CD4-positive, alpha-beta T cell treated with Interleukin-2 at 100 ng/mL for 4 hours (primary cell): ENCODE measurements at places on chromosomes 5 and 9.

- no peak for DNase-seq
Measured at GRCh38 chr5:158376679-158377078, 517.7 kb upstream of the CLINT1 start.

- DNase-seq, result no peak
Measured at GRCh38 chr5:108321341-108321740, 60.6 kb downstream of the FBXL17 start.

GRCh38 chr5:4868140-4868735, 271.9 kb upstream of the ADAMTS16 start:
- DNase-seq, result peak; percentile 7

GRCh38 chr5:116621599-116621998, 47.0 kb upstream of the SEMA6A start:
- no peak for DNase-seq

DNA sequence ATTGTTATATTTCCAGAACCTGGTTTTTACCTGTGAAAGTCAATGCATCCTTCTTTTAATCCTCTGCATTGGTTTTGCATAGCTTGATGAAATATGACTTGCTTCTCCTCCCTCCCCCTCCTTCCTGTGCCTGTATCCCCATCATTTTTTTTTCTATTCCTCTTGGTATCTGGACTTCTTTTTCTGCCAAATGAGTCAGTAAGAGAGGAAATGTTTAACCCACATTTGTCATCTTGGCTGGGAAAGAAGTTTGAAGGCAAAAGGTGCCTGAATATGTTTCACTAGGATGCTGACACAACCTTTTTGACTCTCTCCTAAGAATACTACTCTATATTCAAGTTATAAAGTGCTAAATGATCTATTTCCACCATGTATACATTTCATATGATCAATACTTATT, 35.5 kb upstream of the CDKN2B start:
- no peak for DNase-seq

- no peak for DNase-seq
Measured at GRCh38 chr9:116480700-116481099, 206.4 kb upstream of the TRIM32 start.

DNA sequence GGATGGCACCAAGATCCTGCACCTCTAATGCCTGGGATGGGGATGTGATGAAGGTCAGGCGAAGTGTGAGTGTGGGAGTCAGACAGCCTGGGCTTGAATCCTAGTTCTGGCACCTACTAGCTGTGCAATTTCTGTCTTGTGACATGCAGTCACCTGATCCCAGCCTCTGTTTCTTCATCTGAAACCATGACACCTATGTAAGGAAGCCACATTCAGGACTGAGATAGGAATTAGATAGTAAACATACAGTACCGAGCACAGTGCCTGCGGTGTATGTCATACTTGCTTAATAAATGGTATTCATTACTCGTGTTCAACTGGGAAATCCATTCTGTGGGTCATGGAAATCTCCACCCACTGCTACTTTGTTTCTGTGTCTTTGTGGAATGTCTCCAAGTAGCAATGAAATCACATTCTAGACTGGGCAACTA, 140.6 kb upstream of the STC2 start:
- no peak for DNase-seq

DNA sequence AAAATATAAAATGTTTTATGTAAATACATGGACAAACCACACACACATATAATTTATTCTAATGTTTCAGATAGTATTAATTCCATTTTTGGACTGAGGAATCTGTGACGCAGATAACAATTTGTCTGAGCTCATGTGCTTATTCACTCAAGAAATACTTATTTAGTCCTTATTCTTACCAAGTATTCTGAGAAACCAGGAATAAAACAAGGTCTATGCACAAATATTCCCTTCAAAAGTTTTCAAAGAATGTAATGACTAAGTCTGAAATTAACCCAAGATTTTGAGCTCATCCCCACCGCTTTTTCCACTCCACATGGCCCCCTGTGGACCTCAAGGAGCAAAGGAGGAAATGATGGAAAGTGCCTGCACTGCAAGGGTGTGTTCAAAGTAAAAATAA, 1022.3 kb downstream of the EFNA5 start:
- no peak for DNase-seq

DNA sequence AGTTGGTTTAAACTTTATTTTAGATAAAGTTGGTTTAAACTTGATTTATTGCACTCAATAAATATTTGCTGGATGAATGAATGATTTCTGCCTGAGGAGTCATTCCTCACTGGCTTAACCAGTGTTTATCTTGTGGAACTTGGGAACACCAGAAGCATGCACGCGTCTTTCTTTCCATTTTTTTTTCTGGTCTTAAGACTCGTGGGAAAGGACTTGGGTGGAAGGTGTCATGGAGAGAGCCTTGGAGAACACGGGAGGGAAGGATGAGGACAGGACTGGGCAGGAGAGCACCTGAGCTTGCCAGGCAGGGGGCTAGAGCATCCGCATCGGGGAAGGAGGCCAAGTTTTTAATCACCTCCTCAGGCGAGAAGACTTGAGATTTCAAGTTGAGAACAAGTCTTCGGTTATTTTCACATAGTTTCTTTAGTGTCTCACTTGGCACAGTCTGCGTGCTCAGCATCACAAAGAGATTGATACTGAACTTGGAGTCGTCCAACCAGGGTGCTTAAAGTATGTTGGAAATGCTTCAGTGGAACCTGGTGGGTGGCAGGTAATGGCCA, 144.2 kb downstream of the PDZD2 start:
- no peak for DNase-seq

GRCh38 chr9:34547960-34548611, 25.3 kb upstream of the ENHO start:
- DNase-seq, result peak; percentile 11

- DNase-seq, result no peak
Measured at GRCh38 chr9:5909976-5910375, 19.3 kb downstream of the MLANA start.

GRCh38 chr5:142832263-142832662, 62.1 kb downstream of the ARHGAP26 start:
- DNase-seq, result no peak

DNA sequence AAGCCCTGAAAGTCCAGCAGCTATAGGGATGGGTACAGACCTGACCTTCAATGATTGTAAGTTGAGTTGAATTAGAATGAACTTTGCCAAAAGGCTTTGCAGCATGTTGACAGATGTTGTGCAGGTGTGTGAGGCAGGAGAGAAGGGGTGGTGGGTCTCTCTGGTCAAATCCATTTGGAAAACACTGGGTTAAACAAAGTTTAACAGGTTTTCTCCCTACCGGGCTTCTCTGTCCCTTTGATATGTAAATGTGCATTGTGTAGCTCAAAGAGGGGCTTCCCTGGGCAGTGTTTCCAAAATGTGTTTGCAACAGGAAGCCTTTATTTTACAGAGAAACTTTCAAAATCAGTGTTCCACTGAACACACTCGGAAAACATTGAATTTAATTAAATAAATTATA, 72.1 kb upstream of the BRINP1 start:
- DNase-seq, result no peak

DNA sequence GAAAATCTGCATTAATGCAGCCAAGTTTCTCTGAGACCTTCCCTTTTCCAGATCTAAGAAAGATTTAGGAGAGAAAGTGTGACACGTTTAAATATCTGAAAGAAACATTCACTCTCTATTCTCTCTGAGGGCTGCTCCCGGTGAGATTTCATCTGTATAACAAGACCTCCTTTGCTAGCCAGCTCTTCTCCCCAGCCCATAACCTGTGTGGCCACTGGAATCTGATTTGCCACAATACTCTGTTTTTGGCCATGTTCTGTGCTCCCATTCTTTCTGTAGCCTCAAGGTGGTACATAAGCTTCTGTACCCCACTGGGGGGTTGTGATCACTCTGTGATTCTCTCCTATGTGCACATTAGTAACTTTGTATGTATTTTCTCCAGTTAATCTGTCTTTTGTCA, 291.0 kb upstream of the SEMA6A start:
- no peak for DNase-seq

GRCh38 chr5:88675168-88675707, 207.7 kb downstream of the MEF2C start:
- DNase-seq, result no peak

DNA sequence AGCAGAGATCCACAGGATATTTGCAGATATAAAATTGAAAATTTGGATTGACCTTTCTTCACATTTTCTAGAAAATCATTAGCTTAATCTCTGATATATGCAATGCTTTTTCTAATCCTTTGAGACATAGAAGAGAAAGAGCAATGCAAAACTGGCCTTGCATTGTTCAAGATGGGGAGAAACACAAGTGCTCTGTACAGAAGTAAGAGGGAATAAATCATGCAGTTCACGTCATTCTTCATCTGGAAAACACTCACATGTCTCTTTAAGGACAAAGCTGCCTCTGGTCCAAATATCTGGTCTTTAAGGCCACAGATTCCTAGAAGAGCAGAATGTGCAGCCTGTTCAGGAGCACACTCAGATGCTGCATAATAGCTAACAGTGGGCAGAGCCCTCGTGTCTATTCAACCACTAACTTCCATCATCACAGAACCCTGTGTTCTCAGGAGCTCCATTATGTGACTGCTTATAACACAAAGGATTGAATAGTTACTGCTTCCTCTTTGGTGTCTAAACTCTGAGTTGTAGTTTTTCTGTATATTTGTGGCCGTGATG, 277.5 kb downstream of the PLK2 start:
- DNase-seq, result no peak

GRCh38 chr5:173326501-173326960, 1.7 kb downstream of the STC2 start:
- DNase-seq, result no peak

DNA sequence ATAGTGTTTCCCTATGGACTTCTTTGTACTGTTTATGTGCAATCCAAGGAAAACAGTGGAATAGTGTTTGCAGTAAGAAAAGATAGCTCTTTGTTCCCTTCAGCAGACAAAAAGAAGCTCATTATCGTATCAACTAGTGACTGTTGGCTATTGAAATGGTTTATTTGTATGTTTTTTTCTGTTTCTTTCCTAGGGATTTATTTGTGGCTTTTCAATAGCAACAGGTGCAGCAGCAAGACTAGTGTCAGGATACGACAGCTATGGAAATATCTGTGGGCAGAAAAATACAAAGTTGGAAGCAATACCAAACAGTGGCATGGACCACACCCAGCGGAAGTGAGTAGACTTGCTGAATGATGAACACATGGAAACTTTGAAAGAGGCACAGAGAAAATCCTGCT, 65.1 kb downstream of the SLC44A1 start:
- no peak for DNase-seq

DNA sequence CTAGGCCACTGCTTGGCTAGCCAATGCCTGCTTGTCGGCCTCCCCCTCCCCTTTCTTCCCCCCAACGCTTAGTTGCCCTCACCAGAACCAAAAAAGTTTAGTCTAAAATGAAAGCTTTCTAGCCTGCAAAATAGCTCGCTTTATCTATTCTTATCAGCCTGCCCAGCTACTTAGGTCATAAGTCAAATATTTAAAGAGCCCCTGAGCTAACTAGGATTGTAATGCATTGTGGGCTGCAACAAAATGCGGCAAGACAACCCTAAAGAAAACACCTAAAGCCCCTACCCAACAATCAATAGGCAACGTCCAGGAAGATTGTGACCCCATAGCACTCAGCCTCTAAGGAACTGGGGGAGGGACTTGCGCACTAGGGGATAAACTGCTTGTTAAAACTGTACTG, 38.6 kb upstream of the PCSK5 start:
- DNase-seq, result no peak

GRCh38 chr9:27473111-27473529, 51.0 kb upstream of the IFNK start:
- DNase-seq, result no peak

DNA sequence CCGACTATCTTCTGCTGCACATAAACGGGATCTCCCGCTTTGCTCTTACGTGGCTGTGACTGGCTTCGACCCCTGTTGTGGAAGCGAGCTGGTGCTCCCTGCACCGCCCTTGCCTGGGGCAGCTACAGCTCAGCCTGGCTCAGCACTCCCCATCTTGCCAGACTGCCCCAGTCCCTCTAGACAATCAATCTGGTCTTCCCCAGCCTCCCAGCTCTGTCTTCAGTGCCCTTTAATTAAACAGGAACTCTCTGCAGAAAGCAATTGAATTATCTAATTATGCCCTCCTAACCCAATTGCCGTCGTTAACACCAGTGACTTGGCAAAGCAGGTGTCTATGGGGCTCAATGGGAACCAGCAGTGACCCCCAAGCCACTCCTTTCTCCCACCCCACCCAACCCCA, 18.9 kb upstream of the NTNG2 start:
- no peak for DNase-seq

DNA sequence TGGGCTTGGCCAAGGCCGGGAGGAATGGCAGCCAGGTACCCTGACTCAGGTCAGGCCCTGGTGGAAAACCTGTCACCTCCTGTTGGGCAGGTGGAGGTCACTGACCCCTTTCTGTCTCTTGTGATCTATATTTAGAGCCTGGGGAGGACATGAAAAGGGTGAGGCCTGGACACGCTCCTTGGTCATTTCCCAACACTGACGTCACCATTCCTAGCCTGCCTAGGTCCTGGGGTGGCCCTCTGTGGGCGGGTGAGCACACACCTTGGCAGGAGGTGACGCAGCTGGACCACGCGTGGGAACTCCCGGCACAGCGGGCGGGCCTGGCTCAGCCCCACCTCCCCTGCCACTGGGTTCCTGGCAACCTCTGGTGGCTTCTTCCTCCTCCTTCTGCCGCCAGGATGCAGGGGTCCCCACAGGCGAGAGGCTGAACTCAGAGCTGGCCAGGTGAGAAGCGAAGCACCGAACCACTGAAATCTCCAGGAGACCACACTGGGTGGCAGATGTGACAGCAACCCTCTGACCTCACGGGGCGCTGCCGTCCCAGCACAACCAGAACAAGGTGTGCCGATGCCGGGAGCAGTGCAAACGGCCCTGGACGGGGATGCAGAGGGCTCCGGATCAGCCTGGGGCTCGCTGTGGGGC, 6.4 kb upstream of the RALGDS start:
- DNase-seq, result peak; percentile 68

DNA sequence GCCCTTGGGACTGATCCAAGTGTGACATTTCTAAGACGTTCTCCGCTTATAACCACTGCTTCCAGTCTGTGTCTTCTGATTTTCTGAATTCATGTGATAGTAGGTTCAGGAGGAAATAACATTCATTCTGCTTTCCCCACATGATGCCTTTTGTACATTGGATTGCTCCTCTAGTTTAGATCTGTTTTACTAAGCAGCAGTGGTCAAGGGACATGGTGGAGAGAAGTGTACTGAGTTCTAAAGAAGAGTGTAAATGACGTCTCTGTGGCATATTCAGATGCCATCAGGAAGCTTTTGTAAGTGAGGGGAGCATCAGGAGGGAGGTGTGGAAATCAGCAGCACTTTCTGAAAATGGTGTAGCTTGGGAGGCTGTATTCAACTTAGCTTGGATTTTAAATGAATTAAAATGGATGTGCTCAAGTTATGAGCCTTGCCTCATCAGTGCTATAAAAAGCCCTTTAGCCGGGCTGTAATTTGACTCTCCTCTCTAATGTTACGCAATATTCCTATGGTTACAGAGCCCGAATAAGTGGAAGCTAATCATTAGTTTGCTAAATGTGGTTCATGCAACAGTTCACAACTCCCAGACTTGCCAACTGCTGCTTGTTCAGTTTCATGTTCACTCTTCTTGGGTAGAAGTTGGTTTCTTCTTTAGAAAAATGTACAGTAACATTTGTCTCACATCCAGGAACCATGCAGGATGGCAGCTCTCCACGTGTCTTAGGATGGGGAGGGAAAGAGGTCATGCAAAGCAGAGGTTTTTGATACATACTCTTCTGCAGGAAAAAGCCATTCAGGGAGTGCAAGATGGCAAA, 281.3 kb downstream of the ARHGAP26 start:
- no peak for DNase-seq

- DNase-seq, result no peak
Measured at GRCh38 chr9:98765256-98765655, 31.1 kb downstream of the ANKS6 start.

- no peak for DNase-seq
Measured at GRCh38 chr5:6195711-6196358, 182.5 kb downstream of the MED10 start.
